ENCODE measurements at places on chromosomes 12 and 14.

GRCh38 chr14:32622742-32623141, 293.6 kb downstream of the AKAP6 start:
- DNase-seq: no peak

DNA sequence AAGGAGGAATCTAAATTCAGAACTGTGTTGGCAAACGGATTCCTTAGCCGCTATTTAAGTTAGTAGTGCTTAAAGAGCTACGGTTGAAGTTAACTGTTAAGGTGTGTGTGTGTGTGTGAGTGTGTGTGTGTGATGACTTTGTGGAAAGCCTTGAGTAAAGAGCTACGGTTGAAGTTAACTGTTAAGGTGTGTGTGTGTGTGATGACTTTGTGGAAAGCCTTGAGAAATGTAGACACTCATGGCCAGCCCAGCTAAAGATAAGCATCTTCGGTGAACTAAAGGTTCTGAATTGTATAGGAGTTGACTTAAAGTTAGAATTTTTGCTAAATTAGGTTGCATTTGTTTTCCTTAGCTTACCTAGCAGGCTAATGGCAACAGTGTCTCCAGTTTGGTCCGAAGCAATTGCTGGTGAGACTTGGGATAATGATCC, 1.4 kb downstream of the KTN1 start:
- no peak for DNase-seq

DNA sequence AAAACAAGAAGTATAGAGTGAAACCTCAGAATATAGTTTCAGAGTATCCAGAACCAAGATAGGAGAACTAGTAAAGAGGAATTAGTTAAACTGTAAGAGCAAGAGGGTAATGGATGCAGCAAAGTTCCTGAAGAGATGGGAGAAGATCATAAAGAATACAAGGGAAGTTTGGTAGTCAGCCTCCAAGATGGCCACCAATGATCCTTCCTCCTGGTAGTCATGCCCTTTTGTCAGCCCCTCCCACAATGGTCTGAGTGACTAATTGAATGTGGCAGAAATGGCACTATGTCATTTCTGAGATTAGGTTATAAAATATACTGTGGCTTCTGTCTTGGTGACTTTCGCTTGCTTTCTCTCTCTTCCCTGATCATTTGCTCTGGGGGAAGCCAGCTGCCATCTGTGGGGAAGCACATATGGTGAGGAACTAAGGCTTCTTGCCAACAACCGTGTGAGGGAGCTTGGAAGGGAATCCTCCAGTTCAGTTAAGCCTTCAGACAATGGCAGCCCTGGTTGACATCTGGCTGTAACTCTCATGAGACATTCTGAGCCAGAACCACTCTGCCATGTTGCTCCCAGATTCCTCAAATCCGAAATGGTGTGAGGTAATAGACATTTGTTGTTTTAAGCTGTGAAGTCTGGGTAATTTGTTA, 55.3 kb upstream of the AMN1 start:
- DNase-seq: peak; percentile 98

DNA sequence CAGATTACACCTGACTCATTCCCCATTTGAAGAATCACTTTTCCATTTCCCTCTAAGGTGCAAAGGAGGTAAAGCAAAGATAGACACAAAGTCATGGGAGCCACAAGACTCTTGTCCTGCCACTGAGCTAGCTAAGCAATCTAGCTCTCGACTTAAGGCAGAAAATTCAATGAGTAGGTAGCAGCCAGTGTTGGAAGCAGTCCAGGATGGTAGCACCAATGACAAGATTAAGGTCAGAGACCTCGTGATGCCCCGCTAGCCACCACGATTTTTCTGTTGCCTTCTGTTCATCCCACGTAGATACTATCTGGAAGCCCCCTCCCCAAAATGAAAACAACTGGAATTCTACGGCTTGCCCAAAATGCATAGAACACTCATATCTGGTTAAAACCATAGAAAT, 1.4 kb downstream of the VAMP1 start:
- DNase-seq: no peak

DNA sequence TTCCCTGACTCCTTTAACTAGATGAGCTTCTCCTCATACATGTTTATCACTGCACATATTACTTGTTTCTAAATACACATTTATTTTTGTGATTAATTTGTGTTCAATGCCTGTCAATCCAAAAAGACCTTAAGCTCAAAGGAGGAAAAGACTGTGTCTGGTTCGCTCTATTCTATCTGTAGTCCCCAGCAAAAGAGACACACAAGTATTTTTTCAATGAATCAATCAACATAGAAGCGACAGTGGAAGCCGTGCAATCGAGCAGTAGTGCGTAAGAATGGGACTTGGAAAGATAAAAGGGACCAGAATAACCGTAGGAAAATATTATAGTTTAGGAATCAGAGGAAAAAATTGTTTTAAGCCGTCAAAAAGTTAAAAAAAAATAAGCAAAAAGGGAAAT, 951 bp downstream of the WDHD1 start:
- peak; percentile 26 for DNase-seq

DNA sequence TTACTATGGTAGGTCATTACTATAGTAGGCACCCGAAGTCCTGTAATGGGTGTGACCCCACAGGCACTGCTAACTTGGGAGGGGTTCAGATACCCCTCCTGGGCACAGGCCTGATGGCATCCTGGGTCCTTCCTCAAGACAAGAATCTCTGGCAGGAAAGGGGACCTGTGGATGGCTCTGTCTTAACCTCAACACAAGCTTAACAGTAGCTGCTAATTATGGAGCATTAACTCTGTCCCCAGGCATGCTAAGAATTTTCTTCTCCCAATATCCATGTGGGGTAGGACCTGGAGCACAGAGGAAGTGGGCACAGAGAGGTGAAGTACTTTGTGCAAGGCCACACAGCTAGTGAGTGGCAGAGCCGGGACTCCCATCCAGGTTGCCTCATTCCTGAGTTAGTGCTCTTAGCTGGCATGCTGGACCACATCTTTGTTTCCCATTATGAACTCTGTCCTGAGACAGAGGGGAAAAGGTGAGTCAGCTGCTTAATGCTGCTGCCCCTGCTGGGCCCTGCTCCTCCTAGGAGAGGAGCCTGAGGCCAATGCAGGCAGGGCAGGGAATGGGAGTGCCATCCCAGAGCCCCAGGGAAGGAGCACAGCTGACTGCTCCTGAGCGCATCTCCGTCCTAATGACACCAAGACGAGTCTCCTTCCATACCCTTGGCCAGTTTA, 32.1 kb downstream of the GALNT16 start:
- peak; percentile 30 for DNase-seq

- DNase-seq: no peak
Measured at GRCh38 chr14:64700894-64701293, 3.3 kb upstream of the PLEKHG3 start.

- DNase-seq: peak; percentile 96
Measured at GRCh38 chr14:55599250-55599879, 19.4 kb downstream of the KTN1 start.

- DNase-seq: no peak
Measured at GRCh38 chr14:33812601-33813000, 138.3 kb downstream of the EGLN3 start.

GRCh38 chr14:104820669-104821228, 19.8 kb downstream of the ZBTB42 start:
- peak; percentile 49 for DNase-seq

GRCh38 chr12:15646581-15646980, 142.6 kb downstream of the EPS8 start:
- no peak for DNase-seq

DNA sequence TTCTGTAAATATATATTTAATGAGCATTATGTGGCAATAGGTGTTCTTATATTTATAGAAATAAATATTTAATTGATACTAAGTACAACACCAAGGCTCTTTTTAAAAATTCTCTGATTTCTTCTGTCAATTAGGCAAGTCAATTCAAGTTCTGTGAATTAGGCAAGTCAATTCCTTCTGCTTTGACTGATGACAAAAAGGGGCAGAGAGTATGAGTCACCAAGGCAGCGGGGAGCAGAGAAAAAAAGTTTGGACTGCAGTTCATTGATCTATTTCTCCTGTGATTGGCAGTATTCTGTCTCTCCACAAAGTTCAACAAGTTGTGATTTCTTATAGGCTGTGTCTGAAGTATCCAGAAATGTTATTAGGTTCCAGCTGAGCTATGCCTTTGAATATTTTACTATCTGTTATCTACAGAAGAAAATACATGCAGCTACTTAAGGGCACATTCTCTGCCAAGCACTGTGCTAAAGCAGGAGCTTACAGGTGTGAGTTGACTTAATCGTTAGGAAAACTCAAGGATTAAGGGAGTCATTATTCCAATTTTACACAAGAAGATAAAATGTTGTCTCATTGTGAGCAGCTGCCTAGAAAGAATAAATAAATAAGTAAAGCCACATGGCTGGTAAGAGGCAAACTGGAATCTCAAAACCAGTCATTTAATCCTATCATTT, 206.4 kb upstream of the ALG10B start:
- DNase-seq: no peak

DNA sequence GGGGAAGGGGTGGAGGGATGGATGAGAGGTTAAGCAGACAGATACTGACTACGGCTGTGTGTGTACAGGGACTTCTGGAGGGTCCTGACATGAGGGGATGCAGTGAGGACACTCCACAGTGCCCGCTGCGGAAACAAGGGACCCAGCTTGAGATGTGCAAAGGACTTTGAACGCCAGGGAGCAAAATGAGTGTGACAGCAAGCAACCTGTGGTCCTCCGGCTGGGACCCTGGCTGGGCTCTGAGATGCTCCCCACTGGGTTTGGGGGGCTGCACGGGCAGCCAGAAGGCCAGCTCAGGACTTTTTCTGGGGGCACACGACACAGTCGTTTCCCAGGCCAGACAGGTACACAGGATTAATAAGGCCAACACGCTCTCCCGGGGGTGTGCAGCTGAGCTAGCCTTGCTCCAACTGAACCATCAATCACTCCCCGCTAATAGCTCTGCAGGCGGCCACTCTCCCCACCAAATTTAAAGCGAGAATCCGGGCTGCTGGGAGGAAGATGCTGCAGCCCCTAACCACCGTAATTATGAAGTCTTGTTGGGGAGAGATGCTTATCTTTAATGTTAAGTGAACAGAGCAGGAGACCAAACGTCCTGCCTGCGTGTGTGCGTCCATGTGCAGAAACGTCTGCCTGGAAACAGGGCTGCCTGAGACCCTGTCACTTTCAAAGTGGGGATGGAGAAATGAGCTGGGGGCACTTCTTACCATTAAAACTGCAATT, 51.6 kb upstream of the DLK1 start:
- DNase-seq: peak; percentile 88

GRCh38 chr12:64531665-64532334, 78.5 kb upstream of the RASSF3 start:
- no peak for DNase-seq

- DNase-seq: peak; percentile 18
Measured at GRCh38 chr12:77847680-77848431, 17.2 kb downstream of the NAV3 start.

DNA sequence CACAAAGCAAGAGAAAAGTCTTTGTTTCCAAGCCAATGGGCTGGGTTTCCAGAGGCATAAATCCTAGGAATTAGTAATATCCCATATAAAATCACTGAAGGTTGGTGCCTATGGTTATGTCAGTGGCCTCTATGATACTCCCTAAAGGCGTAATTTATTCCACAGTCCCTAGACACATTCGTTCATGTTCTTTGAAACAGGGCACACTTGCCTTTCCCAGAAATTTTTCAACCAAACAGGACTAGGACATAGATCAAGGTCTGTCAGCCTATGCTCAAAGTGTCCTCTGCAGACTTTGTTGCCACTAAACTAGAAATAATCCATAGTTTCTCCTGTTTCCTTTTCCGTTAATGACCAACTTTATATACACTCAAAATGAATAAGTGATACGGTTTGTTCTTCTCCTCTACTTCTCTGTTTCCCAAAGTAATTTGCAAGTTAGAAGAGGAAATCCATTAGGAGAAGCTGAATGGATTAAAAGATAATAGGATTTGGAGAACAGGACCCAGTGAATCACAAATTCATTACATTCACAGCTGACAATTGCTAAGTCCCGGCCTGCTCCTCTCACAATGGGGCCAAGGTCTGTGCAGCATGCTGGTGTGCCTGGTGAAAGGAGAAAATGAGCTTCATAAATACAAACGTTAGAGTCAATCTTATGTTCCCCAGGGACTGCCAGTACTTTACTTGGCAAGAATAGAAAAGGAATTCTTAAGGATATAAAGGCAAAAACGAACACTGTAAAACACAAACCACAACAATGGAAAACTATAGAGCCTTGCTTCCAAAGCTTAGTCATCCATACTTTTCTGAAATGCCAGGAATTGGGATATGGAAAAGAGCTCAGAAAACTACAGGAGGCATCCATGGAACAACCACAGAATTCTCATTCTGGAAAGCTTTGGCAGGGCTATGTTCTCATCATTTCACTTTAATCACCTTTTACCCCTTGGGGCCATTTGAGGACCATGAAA, 966.2 kb downstream of the NRXN3 start:
- peak; percentile 39 for DNase-seq

DNA sequence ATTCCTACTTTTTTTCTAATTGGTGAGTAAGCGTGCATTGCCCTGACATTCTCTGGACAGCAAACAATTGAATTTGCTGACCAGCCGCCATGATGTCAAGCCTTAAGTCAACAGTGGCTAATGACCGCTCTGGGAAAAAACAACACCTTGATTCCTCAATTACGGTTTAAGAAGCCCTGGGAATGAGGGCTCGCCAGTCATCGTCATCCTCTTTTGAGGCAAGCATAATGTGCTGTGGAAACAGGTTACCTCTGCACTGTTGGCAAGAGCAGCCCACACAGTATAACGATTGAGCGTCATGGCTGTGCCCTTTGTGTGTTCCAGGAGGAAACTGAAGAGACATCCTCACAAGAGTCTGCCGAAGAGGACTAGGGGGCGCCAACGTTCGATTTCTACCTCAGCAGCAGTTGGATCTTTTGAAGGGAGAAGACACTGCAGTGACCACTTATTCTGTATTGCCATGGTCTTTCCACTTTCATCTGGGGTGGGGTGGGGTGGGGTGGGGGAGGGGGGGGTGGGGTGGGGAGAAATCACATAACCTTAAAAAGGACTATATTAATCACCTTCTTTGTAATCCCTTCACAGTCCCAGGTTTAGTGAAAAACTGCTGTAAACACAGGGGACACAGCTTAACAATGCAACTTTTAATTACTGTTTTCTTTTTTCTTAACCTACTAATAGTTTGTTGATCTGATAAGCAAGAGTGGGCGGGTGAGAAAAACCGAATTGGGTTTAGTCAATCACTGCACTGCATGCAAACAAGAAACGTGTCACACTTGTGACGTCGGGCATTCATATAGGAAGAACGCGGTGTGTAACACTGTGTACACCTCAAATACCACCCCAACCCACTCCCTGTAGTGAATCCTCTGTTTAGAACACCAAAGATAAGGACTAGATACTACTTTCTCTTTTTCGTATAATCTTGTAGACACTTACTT, 138.9 kb downstream of the HMGA2 start:
- peak; percentile 28 for DNase-seq

Data from NCI-H69 (cell line).